ENCODE measurements at places on chromosomes 4 and X.

DNA sequence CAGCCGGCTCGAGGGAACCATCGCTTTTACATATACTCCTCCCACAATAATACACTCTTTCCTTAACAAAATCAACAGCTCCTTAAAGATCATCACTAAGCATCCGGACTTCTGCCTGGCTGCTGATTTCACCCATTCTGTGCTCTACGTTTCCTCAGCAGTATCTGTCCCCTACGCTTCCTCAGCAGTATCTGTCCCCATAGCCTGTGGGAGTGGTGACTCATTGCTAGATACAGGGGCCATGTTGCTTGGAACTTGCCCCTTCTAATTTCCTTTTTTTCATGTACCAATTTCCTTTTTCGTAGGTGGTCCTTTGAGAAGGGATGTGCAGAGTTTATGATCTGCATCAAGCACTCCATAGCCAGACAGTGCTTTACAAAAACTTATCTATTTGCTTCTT is 18.6 kb downstream of the MAP3K15 start:
- DNase-seq: no peak

DNA sequence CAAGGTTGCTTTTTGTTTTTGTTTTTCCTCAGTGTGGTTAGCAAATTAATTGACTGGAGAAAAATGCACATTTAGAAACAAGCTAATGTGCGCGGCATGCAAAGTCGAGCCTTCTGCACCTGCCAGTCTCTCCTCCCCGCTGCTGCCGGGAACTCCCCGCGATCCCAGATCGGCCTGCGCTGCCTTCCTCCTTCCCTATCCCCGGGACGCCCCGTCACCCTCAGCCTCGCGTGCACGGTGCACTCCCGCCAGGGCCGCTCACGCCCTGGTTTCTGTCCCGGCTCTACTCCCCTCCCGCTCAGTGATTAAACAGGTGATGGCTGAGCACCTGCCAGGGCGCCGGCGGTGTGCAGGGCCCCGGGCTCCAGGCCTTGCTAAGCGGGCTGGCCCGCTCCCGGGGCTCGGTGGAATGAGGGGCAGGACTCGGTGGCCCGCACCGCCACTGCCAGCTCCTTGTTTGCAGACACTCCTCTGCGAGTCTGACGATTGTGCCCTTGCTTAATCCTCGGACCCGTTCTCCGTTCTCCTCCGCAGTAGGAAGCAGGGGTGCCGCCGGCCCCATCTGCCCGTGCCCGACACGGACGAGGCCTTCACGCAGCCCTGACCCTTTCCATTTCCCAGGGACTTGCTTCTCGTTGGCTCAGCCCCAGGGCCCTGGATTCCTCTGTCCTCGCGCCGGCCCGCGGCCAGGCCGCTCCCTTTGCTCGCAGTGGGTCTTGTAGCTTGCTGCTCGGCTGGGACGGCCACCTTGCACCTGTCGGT is 143.4 kb downstream of the TRIML1 start:
- no peak for DNase-seq

GRCh38 chrX:54994099-54994498 is at the start of gene PFKFB1:
Gene PFKFB1 (minus strand): TSS chrX:54994188. CDS start chrX:54994007, 181 bp downstream.
- DNase-seq: no peak

- no peak for DNase-seq
Measured at GRCh38 chr4:98481167-98481566, 177.2 kb downstream of the TSPAN5 start.

All from NCI-H1105 (cell line).